ENCODE measurements at places on chromosomes 11 and 22.
A peak's percentile ranks its signal among the peaks of the same experiment; 100 is the strongest.

- no peak for DNase-seq
Measured at GRCh38 chr11:64801158-64801464, 1.9 kb downstream of the MAP4K2 start.

DNA sequence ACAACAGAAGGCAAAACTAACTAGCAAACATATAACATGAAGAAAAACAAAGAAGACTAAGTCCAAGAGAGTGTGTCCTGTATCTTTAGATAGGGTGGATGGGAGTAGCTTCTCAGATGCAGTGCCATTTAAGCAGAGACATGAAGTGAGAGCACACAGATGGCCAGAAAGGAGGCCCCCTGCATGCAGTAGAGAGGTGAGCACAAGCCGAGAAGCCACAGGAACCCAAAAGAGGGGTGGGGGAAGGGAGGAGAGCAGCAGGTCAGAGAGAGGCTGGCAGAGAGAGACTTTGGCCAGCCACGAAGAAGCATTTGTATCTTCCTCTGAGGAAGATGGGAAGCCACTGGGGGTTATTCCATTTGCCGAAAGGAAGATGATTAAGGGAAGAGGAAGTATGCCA lies 86.7 kb downstream of the NTM start:
- no peak for DNase-seq

GRCh38 chr11:100830978-100831732 lies 144.1 kb downstream of the ARHGAP42 start:
- DNase-seq, result no peak

DNA sequence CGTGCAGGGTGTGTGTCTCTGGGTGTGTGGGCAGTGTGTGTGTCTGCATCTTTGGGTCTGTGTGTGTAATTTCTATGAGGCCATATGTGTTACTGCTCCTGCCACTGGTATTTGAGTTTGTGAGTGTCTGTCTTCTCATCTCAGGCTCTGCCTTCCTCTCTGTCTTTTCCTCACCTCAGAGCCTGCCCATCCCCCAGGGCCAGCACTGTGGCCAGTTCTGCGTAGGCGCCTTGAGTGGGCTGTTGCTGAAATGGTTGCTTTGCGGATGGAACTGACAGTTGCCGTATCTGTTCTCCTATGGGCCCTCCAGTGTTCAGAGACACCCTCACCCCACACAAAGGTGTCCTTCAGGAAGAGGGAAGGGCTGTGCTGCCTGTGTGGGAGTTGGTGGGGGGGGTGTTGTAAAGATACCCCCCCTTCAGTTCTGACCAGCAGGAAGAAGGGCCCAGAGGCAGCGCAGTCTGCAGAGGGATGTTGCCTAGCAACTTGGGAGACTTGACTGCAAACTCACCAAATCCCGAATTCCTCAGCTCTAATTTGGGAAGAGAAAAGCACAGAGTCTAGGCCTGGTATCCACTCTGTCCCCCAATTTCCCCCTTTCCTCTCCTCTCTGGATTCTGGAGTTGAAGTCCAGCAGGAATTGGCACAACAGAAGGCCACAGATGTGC lies 2.0 kb upstream of the NRGN start:
- no peak for DNase-seq

DNA sequence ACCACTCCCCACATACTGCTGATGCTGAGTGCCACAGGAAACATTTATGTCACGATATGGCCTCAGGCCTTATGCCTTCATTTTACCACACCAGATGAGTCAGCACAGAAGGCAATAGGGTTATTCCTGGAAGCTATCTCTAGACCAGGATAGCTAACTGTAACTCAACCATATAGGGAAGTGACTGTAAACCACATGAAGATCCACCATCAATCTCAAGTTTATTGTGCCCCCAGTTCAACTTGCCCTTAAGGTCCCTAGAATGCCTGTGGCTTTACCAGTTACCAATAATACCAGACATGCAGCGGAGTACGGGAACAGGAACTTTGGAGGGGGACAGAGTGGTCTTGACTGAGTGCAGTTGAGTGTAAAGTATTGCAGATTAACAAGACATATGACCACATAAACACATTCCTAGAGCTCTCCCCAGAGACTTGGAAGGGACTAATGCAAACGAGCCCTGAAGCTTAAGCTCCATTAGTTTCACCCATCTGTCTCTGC lies 180.9 kb downstream of the KIF18A start:
- DNase-seq, result no peak

GRCh38 chr11:118885831-118886565 lies 2.3 kb downstream of the CXCR5 start:
- DNase-seq, result peak; percentile 71
